ENCODE measurements at places on chromosomes 3 and 15.

GRCh38 chr3:13414040-13414729, 5.9 kb downstream of the NUP210 start:
- DNase-seq: no peak

GRCh38 chr15:47485419-47485818, 231.9 kb upstream of the SEMA6D start:
- DNase-seq: no peak

- no peak for DNase-seq
Measured at GRCh38 chr15:89774492-89774891, 1.6 kb upstream of the MESP2 start.

DNA sequence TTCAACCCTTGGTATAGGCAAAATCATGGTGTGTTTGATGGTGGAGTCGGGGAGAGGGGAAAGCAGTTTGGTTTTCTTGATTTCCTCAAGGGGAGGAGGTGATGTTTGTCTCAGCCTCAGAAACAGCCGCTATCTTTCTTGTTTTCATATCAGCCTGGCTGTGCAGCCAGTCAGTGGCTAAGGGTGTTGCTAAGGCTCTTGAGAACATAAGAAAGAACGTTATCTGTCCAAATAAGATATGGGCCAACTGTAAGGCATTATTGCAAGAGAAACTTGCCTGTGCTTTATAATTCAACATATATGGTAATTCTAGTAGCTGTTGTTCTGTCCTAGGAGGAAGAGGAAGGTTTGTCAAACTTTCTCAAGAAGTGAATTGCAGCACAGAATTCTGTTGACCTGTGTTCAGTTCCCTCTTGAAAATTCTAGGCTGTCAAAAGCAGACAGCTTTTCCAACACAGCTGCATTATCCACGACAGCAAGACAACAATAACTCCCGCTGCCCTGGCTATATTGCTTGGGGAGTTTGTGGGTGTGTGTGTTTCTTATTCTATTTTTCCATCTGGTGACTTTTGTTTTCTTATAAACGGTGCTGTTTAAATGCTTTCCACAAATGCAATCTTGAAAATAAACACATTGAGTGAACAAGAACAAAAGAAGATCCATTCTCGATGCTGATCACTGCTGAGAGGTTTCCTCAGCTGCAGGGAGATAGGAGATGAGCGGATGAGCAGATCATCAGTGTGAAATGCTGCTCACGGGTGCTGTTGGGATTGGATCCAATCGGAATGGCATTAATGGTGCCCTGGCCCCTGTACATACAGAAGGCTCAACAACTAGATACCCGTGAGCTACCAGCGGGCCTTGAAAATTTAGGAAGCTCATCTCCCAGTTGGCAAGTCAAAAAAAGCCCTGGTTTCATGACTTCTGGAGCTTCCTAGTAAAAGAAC, 90.8 kb upstream of the TNFAIP8L3 start:
- no peak for DNase-seq

GRCh38 chr3:182957676-182958266, 22.6 kb downstream of the DCUN1D1 start:
- no peak for DNase-seq

GRCh38 chr3:108528459-108529252, 18.3 kb upstream of the MYH15 start:
- no peak for DNase-seq

DNA sequence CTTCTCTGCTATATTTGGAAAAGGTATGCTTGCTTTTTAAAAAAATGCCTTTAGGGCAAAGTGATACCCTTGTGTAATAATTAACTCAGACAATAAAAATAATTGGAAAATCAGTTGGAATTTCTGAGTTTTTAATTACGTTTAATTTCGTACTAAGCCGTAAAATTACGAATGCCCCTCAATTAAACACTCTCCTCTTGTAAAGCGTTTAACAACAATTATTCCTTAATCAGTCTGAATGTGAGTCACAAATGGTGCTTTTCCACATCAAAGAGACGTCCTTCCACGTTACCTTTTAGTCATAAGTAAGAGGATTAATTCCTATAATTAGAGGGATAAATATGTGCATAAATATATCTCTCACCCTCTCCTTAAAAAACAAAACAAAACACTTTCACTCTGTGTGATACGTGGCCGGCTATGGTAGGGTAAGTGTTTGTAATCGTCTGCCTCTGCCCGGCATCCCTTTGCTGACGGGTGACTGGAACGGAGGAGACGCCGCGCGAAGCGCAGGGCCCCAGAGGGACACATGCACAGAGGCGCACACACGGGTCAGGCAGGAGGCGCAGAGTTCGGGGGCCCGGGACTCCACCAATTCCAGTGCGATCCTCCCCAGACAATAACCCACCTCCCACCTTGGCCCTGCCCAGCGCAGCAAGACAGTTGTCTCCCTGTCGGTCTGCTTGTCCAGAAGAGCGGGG, 9.7 kb upstream of the MEIS2 start:
- DNase-seq: no peak

- DNase-seq: no peak
Measured at GRCh38 chr3:42308651-42309050, 42.7 kb upstream of the CCK start.

GRCh38 chr15:38252481-38253350, at the start of gene SPRED1:
SPRED1 (plus strand) TSS chr15:38252836; CDS start chr15:38253186, 350 bp downstream.
- peak; percentile 76 for DNase-seq

GRCh38 chr3:110687138-110687537, 384.5 kb upstream of the NECTIN3 start:
- DNase-seq: no peak

DNA sequence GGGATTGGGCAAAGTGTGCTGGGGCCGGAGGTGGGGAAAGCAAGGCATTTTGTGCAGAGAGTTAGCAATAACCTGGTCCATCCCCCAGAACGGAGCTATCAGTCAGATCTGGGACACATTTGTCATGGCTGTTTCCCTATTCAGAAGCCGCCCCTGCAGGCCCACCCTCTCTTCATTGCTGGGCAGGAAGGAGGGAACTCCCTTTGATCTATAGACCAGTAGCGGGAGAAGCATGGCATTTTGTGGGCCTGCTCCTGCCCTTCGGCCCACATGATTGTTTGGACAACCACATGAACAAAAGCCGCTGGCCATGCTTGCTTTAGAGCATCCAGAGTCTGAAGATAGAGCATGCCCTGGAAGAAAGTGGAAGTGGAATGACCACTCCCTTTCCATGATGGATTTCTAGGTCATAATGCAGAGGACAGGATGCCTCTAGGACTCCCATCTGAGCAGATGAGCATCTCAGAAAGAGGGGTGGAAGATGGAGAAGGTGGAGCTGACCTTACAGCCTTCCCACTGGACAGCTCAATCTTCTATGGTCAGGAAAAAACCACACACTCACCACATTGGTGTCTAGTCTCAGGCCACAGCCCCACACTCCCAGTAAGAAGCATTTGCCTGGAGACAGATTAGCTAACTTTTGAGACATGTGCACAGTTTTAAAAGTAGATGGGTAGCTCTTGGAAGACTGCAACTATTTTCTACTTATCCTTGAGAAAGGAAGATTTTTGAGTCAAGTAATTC, 11.9 kb upstream of the LRTM1 start:
- no peak for DNase-seq

DNA sequence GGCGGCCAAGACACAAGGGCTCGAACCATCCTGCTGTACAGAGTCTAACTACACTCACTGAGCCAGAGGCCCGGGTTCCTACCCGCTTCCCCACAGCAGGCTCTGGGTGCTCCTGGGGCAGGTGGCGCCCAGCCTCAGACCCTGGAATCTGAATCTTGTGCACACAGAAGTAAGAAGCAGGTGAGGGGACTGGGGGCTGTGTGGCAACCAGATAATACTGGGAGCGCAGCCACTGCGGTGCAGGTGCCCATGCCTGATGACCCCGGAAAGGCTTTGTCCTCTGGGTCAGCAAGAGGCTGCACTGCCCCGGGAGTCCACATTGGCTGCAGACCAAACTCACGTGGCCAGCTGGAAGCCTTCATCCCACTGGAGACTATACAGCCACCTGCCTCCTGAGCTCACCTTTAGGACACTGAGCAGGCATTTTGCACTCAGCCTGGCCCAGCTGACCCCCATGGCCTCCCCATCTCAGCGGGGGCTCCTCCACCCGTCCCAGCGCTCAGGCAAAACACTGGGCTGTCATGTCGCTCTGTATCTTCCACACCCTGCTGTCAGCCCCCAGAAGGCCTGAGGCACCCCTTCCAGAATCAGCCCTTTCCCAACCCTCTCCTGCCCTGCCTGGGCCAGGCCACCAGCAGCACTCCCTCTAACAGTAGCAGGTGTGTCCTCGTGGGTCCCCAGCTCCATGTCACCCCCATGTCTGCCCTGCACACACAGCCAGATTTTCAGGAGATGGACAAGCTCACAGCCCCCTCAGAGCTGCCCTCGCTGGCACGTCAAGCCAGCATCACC, 101.0 kb upstream of the IQSEC1 start:
- DNase-seq: no peak

- DNase-seq: no peak
Measured at GRCh38 chr15:38647683-38648082, 83.1 kb upstream of the RASGRP1 start.

DNA sequence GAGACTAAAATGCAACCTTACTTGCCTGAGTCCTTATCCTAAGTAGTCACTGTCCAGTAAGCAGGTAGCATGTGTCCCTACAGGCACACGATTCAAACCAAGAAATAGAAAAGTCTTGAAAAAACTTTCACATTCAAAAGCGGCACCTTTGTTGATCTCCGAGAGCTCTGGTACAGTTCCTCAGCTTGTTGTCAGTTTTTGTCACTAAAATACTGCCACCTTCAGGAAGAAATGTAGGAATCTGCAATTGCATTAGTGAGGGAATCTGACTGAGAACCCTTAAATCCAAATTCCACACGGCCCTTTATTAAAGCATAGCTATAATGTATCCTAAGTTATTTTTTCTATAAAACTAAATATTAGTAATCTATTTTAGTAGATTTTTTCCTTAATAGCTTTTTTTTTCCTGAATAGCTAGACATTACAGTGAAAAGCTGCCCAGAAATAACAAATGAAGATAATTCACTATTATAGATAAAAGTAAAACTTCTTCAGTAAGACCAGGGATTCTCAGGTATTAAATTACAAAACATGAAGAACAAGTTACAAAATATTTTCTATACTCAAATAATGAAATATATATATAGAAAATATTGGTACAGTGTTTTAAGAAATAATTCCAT, 44.0 kb downstream of the CCDC54 start:
- peak; percentile 50 for DNase-seq

- DNase-seq: no peak
Measured at GRCh38 chr3:144380849-144381248, 409.2 kb downstream of the DIPK2A start.

- DNase-seq: no peak
Measured at GRCh38 chr3:55675478-55675877, 188.4 kb upstream of the WNT5A start.

DNA sequence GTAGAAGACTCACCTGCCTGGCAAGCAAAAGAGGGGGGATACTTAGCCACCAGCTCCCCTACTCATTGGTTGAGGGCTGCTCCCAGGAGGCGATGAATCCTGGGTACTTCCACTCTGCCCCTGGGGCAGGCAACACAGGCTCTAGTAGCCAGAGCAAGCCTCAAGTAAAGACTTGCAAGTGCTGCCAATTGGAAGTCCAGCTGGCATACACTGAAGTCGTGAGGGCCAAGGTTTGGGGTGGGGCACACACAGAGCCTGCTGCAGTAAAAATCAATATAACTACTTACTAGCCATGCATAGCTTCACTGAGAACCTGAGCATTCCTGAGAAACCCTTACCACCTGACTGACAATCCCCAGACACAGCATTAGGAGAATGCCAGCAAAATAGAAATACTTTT, 123.0 kb upstream of the EIF1B start:
- no peak for DNase-seq

DNA sequence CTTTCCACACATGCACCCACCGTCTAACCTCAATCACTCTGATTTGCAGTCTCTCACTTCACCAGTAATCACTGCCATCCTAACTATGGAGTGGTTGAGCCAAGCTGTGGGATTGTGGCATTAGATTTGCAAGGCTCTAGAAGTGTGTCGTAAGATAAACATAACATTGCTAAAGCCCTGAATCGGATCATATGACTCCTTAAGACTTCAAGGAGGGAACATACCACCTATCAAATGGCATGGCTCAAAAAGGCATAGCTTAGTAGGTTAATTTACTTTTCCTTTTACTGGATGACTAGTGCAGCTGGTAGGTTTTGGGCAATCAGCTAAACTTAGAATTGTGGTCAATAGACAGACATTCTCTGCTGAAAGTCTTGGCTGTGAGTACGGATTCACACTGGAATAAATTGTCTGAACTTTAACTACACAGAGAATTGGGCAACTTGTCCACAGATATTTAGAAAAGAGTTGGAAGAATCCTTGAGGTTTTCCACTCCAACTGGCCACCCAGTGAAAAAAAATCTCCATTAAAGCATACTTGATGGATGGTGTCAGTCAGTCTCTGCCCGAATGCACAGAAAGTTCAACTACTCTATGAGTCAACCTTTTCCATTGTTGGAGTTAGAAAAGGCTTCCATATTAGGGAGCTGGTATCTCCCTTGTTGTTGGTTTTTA, 476.7 kb upstream of the CBLB start:
- no peak for DNase-seq

GRCh38 chr15:89814112-89814742, 425 bp downstream of the ANPEP start:
- DNase-seq: no peak

GRCh38 chr3:11558002-11558401, 85.7 kb downstream of the VGLL4 start:
- no peak for DNase-seq

Data from D341Med (cell line).